Thoracic aorta (tissue), 2 donors: ENCODE measurements at places on chromosomes 2 and 18.

DNA sequence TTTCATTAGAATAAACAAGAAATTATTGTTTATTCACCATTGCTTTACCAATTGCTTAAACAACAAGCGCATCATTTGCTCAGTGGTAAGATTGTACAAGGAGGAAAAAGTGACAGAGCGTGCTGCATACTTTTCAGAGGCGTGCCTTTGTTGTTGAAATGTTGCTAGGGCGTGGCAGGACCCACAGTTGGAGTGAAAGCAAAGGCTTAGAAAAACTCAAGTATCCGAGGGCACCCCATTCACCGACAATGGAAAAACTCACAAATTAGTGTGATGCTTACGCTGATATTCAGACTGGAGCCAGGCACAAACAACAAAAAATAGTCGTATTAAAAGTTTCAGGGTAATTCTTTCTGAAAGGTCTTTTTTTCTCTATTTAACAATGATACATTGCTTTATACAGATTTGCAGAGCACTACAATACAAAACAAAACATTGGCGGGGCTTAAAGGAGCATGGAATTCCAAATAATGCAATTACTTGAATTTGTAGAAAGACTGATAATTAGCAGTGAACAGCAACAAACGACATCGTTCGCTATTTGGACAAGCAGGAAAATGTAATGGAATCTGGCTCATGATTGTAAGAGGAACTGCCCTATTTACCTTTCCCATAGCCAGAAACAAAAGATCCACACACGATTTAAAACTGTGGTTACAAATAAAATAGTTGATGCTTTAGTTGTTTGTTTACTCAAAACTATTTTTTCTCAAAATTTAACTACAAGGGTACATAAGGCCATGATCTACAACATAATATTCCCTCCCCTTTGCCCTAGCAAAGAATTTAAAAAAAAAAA lies 37.8 kb upstream of the RTTN start:
- DNase-seq: no peak

DNA sequence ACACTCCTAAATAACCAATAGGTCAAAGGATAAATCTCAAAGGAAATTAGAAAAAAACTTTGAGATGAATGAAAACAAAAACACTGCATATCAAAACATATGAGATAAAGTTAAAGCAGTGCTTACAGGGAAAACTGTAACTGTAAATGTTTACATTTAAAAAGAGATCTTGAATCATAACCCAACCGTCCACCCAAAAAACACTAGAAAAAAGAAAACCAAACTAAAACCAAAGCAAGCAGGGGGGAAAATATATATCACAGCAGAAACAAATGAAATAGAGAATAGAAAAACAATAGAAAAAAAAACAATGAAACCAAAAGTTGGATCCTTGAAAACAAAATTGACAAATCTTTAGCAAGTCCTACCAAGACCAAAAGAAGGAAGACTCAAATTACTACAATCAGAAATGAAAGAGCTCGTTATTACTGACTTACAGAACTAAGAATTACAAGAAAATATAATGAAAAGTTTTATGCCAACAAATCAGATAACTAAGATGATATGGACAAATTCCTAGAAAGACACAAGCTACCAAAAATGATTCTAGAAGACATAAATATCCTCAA lies 65.6 kb downstream of the TLK1 start:
- DNase-seq: no peak

DNA sequence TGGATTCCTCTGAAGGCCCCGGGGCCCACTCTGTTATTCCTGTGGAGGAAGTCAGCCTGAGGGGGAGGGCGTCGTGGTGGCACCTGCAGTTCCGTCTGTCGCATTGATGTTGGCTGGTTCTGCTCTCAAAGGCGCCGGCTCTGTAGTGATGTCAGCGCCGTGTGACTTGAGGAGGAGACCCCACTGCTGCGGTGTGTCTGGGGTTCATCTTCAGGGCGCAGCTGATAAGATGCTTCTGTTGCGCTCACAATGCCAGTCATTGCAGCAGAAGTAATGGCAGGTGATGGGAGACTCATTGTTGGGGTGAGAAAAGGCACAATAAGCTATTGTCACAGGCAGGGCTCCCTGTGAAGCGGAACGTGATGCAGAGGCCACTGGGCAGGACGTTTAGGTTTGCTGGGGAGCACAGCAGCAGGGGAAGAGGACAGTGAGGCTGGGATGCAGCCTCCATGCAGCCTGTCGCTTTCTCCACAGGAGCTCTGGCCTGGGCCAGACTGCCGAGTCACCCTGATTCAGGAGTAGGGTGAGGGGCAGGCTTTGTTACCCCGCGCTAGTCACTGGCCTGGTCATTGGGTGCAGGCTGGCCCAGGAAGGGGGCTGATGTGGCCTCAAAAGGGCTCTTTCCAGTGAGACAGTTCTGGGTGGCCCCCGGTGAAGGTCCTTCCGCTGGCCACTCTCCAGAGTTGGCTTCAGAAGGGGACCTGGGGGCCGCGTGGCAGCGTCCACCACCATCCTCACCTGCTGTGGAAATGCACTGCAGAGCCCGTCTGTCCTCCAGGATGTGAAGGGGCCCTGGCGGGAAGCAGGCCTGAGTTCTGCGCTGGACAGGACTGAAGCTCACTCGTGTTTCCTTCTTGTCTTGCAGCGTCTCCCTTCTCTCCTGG lies 42.9 kb downstream of the SH3BP4 start:
- DNase-seq: no peak

DNA sequence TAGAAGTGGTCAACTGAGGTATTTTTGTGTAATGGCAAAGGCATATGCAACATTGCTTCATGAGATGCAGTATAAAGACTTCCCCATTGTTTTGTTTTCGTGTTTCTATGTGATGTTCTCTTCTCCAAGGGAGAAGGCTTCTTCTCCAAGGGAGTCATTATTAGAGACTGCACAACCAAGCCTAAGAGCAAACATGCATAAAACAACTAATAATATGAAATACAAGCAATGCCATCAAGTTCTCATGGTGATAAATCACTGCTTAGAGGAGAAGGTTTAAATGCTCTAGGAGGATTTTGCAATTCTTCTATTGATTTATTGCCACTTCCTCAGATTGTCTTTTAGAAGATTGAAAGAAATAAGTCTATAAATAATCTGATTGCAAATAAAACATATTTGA lies 524.4 kb downstream of the IRS1 start:
- no peak for DNase-seq

- DNase-seq: no peak
Measured at GRCh38 chr2:200761266-200761665, 50.4 kb upstream of the BZW1 start.

DNA sequence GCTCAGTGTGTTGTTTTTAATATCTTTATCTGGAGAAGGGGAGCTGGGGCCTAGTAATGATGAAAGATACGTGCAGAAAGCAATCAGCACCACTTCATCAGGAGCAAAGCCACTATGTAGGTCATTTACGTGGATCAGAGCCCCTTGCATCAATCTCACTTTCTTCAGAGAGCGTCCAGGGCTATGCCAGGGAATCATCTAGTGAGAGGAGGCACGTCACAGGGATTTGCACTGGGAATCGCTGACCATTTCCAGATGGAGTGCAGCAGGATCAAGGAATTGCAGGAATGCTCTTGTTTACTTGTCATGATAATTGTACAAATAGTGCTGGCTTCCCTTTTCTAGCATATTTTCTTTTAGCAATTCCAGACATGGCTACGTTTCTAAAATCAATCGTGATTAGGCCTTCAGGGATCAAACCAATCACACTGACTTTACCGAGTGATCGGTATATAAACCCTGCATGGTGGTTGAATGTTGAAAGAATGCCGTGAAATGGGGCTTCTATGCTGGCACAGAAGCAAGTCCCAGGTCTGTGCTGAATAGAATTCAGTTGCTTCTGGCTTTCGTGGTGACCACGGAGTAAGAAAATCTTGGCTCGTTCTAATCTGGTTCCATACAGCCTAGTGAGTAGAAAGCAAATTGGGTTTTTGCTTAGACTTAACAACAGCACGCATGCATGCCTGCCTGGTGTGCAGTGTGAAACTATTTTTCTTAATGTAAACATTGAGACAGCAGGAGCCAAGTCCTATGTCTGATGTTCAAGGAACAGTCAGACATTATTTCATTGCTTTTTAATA lies 122.8 kb downstream of the TMEM200C start:
- no peak for DNase-seq

GRCh38 chr2:9749546-9750223 lies 93.6 kb upstream of the TAF1B start:
- DNase-seq: no peak

DNA sequence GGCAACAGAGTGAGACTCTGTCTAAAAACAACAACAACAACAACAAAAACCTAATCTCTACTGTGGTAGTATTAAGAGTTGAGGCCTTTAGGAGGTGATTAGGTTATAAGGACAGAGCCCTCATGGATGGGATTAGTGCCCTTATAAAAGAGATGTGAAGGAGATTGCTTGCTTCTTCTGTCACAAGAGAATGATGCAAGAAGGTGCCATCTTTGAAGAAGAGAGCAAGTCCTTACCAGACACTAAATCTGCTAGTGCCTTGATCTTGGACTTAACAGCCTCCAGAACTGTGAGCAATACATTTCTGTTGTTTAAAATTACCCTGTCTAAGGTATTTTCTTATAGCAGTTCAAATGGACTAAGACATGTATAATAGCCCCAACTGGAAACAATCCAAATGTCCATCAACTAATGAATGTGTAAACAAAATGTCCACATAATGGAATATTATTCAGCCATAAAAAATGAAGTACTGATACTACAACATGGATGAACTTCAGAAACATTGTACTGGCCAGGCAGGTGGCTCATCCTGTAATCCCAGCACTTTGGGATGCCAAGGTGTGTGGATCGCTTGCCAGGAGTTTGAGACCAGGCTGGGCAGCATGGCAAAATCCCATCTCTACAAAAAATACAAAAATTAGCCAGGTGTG lies 1.6 kb upstream of the ARHGEF33 start:
- no peak for DNase-seq

- DNase-seq: no peak
Measured at GRCh38 chr2:45274250-45274926, 265.1 kb upstream of the SIX2 start.

DNA sequence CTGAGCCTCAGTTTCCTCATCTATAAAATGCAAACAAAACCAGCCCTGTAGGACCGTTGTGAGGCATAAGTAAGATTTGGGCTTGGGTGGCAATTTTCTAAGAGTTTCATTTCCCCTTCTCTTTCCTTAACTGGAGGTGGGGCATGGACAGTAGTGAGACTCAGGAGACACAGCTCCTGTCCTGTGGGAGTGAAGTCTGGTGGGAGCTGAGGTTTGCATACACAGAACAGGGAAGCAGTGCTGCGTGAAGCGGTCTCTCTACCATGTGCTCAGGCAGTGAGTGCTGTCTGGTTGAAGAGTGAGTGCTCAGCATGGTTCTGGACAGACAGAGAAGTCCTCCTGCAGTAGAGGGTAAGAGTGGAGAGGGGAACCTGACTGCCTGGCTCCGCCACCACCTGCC lies 62.3 kb upstream of the MCFD2 start:
- DNase-seq: no peak

DNA sequence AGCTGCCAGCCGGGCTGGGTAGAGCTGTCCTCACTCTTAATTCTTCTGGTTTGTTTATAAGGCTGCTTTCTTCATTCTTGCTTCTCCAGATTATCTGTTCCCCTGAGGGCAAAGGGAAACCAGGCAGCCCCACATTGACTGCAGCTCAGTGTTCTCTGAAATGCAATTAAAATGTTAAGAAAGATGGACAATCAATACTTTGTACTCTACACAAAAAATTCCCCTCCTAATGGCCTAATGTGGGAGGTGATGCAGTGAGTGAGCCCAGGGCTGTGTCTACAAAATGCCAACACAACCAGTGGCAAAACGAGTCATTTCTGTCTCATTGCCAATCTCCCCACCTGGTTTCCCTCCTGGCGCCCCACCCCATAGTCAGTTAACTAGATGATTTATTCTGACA lies 541.7 kb upstream of the RAB6C start:
- no peak for DNase-seq

GRCh38 chr2:74186038-74186437 lies 7.4 kb upstream of the MOB1A start:
- DNase-seq: no peak

- no peak for DNase-seq
Measured at GRCh38 chr2:241808051-241808720, 807 bp upstream of the NEU4 start.

GRCh38 chr18:9140984-9141383 lies 4.4 kb downstream of the ANKRD12 start:
- no peak for DNase-seq

DNA sequence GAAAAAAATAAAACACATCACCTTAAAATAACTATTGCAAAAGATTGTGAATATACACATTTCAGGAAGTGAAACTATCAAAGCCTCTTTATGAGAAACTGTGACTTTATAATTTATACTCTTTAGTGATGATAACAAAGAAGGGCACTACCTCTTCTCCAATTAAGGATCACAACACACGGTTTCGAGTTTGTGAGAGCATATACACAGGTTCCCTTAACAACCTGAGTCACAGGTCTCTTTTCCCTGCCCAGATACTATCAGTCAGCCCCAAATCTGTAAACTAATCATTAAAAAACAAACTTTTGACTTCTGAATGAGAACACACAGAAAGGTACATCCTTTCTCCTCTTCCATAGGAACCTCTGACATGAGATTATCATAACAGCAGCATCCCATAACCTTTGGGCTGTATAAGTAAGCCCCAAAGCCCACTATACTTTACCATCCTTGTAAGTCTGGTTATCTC lies 44.9 kb downstream of the PTPN2 start:
- DNase-seq: no peak

DNA sequence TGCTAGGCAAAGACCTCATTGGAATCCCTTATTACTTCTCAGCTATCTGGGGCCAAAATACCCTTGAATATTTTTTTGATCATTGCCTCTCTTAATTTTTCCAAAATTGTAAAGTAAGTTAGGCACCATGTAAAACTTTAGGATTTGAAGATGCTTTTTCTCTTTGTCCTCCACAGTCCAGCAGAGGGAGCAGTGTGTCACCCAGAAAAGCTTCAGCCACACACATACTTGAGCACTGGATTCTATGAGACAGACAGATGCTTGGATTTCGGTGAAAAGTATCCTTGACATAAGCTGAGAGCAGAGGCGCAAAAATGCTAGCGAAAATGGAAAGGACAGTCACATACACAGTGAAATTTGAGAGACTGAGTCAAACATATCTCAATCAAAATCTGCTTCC lies 74.7 kb upstream of the KCNJ3 start:
- no peak for DNase-seq
